ENCODE measurements at places on chromosomes 6 and 20. TPM values are rescaled to one million over a fixed set of nuclear protein-coding genes. Genes with fewer than 3 reads are reported as not detected.

DNA sequence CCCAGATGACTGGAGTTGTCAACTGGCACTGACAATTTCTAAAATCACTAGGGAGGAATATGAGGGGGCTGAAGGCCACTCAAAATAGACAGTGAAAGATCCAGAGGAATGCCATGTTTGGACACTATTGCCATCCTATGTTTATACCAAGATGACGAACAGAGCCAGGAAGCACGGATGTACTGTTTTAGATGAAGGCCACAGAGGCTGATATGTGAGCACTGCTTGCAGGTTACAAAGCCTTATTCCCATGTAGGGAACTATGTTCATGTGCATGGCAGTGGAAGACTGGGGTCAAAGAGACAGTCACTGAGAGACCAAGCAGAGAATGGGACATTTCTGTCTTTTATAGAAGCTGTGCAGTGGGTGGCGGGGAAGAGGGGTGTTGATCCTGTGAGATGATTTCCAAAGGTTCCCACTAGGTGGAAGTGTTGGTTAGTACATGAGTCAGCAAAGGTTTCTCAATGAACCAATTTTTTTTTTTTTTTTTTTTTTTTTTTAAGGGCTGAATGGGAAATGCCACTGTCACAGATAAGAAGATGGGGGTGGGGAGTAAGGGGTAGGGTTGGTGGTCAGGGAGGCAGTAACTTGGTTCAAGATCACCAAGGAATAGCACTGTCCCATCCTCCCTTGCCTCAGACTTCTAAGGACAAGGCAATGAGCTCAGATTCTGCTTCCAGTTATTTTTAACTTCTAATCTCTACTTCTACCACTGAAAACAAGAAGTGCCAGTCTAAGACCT lies 46.7 kb upstream of the MOCS1 start:
- DNase-seq, result no peak
- H3K27ac ChIP-seq, result no peak overlapping the region
- peaks cover 29% of the 10 kb centered on the region for H3K27me3 ChIP-seq
- no peaks in the 10 kb centered on the region for H3K36me3 ChIP-seq
- H3K4me1 ChIP-seq, result no peaks in the 10 kb centered on the region

DNA sequence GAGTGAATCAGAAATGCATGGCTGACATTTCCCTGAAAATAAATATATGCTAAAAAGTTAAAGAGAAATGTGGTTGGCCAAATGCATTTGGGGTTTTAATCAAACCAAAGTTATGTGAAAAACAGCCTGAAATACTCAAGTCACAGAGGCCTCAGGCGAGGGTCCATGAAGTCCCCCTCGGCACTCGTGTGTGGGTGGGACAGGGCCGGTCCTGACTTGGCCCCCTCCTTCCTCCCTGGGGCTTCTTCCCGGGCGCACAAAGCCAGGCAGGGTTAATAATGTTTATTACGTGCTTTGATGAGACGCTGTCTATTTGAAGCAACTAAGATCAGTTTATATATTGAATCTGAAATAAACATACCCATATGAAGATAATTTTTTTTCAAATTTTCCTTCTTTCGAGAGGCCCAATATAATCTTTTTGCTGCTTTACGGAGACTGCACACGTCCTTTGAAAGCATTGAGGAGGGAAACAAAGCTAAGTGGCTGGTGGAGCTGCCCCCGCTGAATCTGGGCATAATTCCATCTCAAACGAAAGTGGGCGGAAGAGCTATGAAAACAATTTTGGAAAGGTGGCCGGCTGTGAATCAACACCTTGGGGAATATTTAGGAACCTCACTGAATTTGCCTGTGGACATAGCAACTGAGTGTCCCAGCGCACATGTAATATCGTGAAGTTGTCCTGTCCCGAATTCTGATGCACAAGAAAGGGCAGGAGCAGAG lies 55.8 kb upstream of the SMOC2 start:
- H3K36me3 ChIP-seq, result no peaks in the 10 kb centered on the region
- H3K27me3 ChIP-seq, result peaks cover 8% of the 10 kb centered on the region
- no peak overlapping the region for H3K27ac ChIP-seq
- H3K4me1 ChIP-seq, result peaks cover 2% of the 10 kb centered on the region
- H3K4me3 ChIP-seq, result no peak overlapping the region
- no peak for DNase-seq

- H3K27ac ChIP-seq, result no peak overlapping the region
- no peak for DNase-seq
- no peaks in the 10 kb centered on the region for H3K36me3 ChIP-seq
Measured at GRCh38 chr20:62307226-62308101, 4.7 kb downstream of the ADRM1 start.

Gene LHFPL5
- not detected for total RNA-seq

Gene SLC17A1
- not detected for total RNA-seq
